Upper lobe of left lung (tissue), 6 donors: ENCODE measurements at places on chromosomes 7 and 10. TPM values are rescaled to one million over a fixed set of nuclear protein-coding genes. Genes with fewer than 3 reads are reported as not detected.

- H3K27me3 ChIP-seq = no peaks in the 10 kb centered on the region
- no peak overlapping the region for H3K27ac ChIP-seq
- no peak for DNase-seq
- H3K36me3 ChIP-seq = no peaks in the 10 kb centered on the region
These were observed 112.8 kb upstream of the PDCD4 start for GRCh38 chr10:110758898-110759297.

GRCh38 chr10:4663162-4663992 lies 162.6 kb upstream of the AKR1E2 start:
- no peaks in the 10 kb centered on the region for H3K27me3 ChIP-seq
- H3K4me3 ChIP-seq = no peak overlapping the region
- peak overlapping the region; percentile 74 for H3K27ac ChIP-seq
- H3K36me3 ChIP-seq = no peaks in the 10 kb centered on the region
- peaks cover 38% of the 10 kb centered on the region for H3K4me1 ChIP-seq
- peak; percentile 89 for DNase-seq

GRCh38 chr10:113882240-113882639 lies 27.8 kb downstream of the NHLRC2 start:
- peaks cover 39% of the 10 kb centered on the region for H3K36me3 ChIP-seq
- DNase-seq = no peak
- no peaks in the 10 kb centered on the region for H3K27me3 ChIP-seq
- H3K27ac ChIP-seq = no peak overlapping the region

- no peak for DNase-seq
- no peak overlapping the region for H3K4me3 ChIP-seq
- H3K27me3 ChIP-seq = no peaks in the 10 kb centered on the region
- peaks cover 70% of the 10 kb centered on the region for H3K36me3 ChIP-seq
- no peak overlapping the region for H3K27ac ChIP-seq
These were observed 8.6 kb downstream of the VIM start for GRCh38 chr10:17236468-17237148.

DNA sequence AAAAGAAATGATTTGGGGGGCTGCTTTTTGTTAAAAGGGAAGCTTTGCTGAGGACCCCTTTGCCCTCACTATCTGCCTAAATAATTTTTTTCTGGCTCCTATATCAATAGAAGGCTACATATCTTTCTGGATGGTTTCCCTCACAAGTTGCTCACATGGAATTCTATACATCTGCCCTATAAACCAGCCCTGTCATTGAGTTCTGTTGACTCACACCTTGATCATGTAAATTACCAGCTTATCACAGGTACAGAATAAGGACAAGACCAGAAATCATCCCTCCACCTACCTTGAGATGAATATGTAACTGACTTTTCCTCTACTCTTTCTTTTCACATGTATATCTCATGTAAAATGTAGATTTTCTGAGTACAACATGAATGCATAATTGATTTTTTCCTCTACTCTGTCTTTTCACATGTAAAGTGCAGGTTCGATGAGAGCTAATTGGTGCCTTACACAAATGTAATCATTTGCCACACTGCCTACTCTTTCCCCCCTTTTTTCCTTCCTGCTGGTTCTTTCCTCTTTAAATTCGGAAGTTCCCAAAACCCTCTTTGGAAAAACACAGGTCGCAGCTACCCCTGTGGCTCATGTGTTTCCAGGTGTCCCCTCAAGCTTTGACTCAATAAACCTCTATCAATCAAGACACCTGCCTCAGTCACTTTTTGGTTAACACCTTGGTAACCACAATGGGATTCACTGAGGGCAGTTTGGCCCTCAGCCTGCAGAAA lies 12.5 kb downstream of the CYP3A43 start:
- no peak overlapping the region for H3K4me3 ChIP-seq
- H3K4me1 ChIP-seq = no peaks in the 10 kb centered on the region
- no peak overlapping the region for H3K27ac ChIP-seq

DNA sequence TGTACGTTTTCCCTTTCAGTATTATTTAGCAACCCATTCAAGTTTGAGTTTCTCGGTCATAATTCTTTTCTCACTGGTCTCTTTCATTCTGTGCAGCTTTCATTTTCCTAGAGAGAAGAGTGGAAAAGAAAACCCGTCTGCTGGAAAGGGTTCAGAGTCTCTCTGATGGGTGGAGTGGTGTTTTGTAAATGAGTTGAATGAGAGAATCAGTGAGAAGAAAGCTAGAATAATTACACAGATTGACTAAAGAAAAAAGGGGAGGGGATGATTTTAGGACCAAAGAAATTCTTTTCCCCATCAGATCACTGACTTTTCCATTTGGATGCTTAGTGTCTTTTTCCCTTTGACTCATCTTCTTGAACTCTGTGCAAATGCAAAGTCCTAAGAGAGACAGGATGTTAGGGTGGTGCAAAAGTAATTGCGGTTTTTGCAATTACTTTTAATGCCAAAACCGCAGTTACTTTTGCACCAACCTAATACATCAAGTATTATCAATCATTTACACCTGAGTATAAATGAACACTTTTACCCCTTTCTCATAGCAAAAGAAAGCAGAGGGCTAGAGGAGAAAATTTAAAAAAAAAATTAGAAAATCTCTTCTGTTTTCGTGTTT lies 242.1 kb upstream of the SP4 start:
- H3K4me3 ChIP-seq = no peak overlapping the region
- no peak for DNase-seq
- no peaks in the 10 kb centered on the region for H3K4me1 ChIP-seq
- H3K27ac ChIP-seq = no peak overlapping the region
- H3K27me3 ChIP-seq = no peaks in the 10 kb centered on the region

DNA sequence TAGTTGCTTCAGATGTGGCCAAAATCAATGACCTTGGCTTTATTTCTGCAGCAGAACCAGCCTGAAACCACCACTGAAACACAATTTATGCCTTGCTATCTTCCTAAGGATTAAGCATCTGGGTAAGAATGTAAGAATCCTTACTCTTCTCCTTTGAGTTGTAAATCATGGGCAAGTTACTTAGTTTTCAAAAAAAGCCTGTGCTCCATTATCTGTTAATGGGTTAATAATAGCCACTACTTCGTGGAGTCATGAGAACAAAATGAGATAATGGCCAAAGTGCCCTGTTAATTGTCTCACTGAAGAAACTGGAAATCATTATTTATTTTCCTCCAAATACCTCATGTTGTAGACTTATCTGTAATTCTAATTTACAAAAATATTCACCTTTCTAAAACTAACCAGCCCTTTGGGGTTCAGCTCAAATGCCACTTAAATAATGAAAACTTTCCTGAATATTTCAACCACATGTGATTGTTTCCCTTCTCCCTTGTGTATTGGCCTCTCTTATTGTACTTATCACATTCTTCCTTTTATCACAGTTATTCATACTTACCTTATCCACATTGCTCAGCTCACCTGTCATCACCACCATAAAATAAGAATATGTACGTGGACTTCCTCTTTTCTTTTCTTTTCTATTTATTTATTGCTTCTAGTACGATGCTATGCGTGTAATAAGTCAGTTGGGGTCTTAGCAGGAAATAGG lies 2.0 kb upstream of the AASS start:
- H3K4me3 ChIP-seq = no peak overlapping the region
- no peak overlapping the region for H3K27ac ChIP-seq
- no peaks in the 10 kb centered on the region for H3K27me3 ChIP-seq
- peaks cover 4% of the 10 kb centered on the region for H3K4me1 ChIP-seq
- no peak for DNase-seq
- H3K36me3 ChIP-seq = no peaks in the 10 kb centered on the region

GRCh38 chr10:31574577-31574976 lies 255.6 kb downstream of the ZEB1 start:
- DNase-seq = no peak
- no peak overlapping the region for H3K27ac ChIP-seq
- H3K27me3 ChIP-seq = no peaks in the 10 kb centered on the region

DNA sequence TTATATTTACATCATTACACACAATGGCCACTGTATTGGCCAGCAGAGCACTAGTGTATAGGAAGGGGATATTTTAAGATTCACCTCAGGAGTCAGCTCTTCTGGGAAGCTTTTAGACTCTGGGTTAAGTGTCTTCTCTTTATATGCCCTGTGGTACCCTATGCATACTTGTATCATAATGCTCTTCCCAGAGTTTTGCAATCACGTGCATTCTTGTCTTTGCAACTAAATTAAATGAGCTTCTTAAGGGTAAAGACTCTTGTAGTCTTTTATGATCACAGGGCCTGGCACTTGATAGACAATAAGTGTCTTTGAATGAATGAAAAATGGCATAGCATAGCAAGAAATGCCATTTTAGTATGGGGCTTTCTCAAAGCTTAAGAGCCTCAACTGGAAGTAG lies 35.4 kb upstream of the ARMS2 start:
- no peaks in the 10 kb centered on the region for H3K27me3 ChIP-seq
- H3K4me3 ChIP-seq = no peak overlapping the region
- no peak overlapping the region for H3K27ac ChIP-seq
- H3K36me3 ChIP-seq = peaks cover 38% of the 10 kb centered on the region

DNA sequence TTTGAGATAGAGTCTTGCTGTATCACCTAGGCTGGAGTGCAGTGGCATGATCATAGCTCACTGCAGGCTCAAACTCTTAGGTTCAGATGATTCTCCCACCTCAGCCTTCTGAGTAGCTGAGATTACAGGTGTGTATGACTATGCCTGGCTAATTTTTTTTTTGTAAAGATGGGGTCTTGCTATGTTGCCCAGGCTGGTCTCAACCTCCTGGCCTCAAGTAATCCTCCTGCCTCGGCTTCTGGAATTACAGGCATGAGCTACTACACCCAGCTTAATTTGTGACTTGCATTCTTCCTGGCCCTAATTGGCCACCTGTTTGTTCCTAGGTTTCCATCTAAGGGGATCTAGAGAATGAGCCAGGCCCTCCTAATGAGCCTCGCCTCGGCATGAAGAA lies 9.3 kb downstream of the ARHGAP22 start:
- H3K4me1 ChIP-seq = no peaks in the 10 kb centered on the region
- H3K27me3 ChIP-seq = no peaks in the 10 kb centered on the region
- no peaks in the 10 kb centered on the region for H3K36me3 ChIP-seq
- no peak overlapping the region for H3K4me3 ChIP-seq
- H3K27ac ChIP-seq = no peak overlapping the region

GRCh38 chr10:124671486-124672075 lies 72.6 kb downstream of the FAM53B start:
- no peaks in the 10 kb centered on the region for H3K36me3 ChIP-seq
- H3K4me1 ChIP-seq = peaks cover 83% of the 10 kb centered on the region
- DNase-seq = peak; percentile 68
- H3K4me3 ChIP-seq = no peak overlapping the region
- H3K27me3 ChIP-seq = no peaks in the 10 kb centered on the region

DNA sequence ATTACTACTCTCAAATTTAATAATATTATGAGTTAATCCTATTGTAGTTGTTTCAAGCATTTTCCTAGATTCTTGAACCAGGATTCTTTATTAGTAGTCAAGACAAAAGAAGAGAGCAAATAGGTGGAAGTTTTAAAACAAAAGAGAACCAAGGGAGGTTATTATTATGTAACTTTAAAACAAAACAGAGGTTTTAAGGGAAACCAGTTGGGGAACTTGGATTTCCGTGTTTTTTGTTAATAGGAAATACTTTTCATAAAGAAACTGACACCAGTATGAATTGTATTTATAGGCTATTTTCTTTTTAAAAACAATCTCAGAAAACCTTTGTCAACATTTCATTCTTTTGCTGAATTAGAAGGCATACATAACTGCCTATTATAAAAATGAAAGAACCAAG lies 183.9 kb downstream of the WNT2 start:
- no peaks in the 10 kb centered on the region for H3K27me3 ChIP-seq
- H3K4me1 ChIP-seq = peaks cover 12% of the 10 kb centered on the region
- no peak for DNase-seq
- no peaks in the 10 kb centered on the region for H3K36me3 ChIP-seq

- no peaks in the 10 kb centered on the region for H3K36me3 ChIP-seq
- no peak overlapping the region for H3K4me3 ChIP-seq
- DNase-seq = no peak
- no peaks in the 10 kb centered on the region for H3K27me3 ChIP-seq
These were observed 7.3 kb downstream of the OCM2 start for GRCh38 chr7:97982647-97983046.

DNA sequence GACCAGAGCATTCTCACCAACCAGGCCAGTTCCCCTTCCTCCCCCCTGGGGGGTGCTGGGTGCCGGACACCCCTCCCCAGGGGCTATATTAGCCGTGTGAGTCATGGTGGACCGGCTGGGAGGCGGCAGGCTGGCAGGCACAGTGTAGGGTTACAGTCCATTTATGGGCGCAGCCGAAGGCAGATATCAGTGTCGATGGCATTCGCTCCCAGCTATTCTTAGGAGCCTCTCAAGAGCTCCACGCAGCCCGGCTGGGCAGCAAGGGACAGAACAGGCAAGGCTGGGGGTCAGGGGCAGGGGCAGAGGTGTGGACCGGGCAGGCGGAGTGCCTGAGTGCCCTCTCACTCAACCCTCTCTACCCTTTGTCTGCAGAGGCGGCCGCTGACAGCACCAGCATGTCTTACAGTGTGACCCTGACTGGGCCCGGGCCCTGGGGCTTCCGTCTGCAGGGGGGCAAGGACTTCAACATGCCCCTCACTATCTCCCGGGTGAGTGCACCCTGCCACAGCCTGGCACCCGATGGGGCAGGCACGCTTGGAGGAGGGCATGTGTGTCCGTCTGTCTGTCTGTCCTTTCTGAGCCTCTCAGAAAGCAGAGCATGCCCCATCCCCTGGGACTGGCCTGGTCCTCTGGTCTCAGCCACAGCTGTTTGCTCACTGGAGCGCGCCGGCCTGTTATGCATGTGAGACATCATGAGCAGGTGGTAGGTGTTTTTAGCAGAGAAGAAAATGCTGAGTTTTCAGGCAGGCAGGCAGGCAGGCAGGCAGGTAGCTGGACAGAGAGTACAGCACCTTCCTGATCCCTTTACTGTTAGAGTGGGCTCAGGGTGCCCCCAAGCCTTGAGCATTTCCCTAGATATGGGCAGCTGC lies at the start of gene LDB3:
TSS of gene LDB3 (plus strand) at position 215 of the 869 bp plus-strand sequence. CDS start at position 396, 181 bp downstream.
- H3K4me3 ChIP-seq = peak within 1 kb of the TSS; percentile 3
- H3K27me3 ChIP-seq = no peaks in the 10 kb centered on the region
- no peak for DNase-seq
- H3K36me3 ChIP-seq = no peaks in the 10 kb centered on the region
- H3K4me1 ChIP-seq = no peaks in the 10 kb centered on the region
- H3K27ac ChIP-seq = no peak within 1 kb of the TSS

DNA sequence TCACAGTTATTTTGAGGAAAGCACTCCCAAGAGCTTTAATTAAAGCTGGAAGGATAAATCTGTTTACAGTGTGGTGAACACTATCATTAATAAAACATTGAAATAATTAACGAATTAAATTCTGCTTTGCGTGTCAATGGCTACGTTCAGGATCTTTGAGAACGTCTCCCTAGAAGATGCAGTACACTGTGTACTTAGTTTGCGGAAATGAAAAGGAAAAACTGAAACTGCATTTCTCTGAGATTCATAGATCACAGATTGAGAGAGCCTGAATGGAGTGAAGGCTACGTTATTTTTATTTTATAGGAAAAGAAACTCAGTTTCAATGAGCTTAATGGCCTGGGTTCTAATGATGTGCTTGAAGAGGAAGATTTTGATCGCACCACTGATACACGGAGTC lies 85.3 kb downstream of the NRP1 start:
- H3K4me3 ChIP-seq = no peak overlapping the region
- H3K4me1 ChIP-seq = peaks cover 37% of the 10 kb centered on the region
- peaks cover 42% of the 10 kb centered on the region for H3K36me3 ChIP-seq
- H3K27ac ChIP-seq = peak overlapping the region; percentile 47
- no peaks in the 10 kb centered on the region for H3K27me3 ChIP-seq

- H3K4me1 ChIP-seq = no peaks in the 10 kb centered on the region
- H3K4me3 ChIP-seq = no peak overlapping the region
- H3K36me3 ChIP-seq = no peaks in the 10 kb centered on the region
- no peak for DNase-seq
- no peaks in the 10 kb centered on the region for H3K27me3 ChIP-seq
- no peak overlapping the region for H3K27ac ChIP-seq
These were observed 226.4 kb downstream of the MAGI2 start for GRCh38 chr7:79227044-79227443.

The UCN3 gene
- total RNA-seq = 1.3 TPM

The DYNC1I1 gene
- 1.2 TPM for total RNA-seq

The FZD8 gene
- 26.3 TPM for total RNA-seq

The ENKUR gene
- total RNA-seq = 5.8 TPM

The NXPH1 gene
- not detected for total RNA-seq
